ENCODE measurements at places on chromosomes 5 and 9.

DNA sequence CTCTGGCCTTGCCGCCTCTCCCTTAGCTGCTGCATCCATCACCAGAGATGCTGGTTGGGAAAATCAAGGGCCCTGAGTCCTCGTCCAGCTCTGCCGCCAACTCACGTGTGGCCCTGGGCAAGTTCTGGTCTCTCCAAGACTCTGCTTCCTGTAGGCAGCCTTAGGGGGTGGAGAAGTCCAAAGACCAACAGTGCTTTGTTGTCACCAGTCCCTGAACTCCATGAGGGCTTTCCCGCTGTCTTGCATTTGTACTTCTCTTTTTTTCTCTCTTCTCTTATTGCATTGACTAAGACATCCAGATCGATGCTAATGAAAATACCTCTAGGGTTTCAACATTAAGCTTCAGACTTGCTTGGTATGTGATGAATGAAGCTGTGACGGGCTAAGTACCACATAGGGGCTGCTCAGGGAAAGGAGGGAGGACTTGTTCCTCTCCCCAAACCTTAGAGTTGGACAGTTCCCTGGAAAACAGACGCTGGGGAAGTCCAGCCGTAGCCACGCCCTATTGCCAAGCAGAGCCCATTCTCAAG lies 63.7 kb upstream of the STXBP1 start:
- no peak for DNase-seq

GRCh38 chr5:180467028-180467975 lies 26.9 kb upstream of the CNOT6 start:
- no peak for DNase-seq

GRCh38 chr5:134586866-134587524 lies 45.6 kb downstream of the SAR1B start:
- no peak for DNase-seq

GRCh38 chr5:96703995-96704394 lies 41.8 kb downstream of the CAST start:
- no peak for DNase-seq

- DNase-seq: no peak
These were observed 130.3 kb upstream of the DMRT1 start for GRCh38 chr9:710951-711745.

Measured in NCI-H2227 treated with DMSO at 0.1 percent for 48 hours (cell line).